ENCODE measurements at places on chromosomes 3 and 15.

DNA sequence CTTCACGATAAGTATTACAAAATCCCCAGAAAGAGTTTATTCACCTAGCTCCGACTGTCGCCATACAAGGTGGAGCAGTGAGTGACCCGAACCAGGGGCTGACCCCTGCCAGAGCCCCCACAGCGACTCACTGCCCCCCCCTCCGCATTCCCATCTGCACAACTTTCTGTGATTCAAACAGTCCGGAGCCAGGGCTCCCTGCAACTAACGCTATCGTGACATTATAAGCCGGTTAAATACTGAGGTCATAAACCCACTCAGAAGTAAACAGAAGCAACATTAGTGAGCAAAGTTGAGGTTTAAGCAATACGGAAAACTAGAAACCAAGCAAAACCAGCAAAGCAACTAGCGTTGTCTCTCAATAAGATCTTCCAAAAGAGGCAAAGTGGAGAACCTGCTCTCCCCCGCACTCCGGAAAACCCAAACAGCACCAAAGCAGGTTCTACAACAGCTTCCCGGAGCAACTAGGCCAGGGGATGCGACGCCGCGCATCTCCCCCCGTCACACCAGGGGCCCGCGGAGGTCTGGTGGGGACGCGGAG is 642 bp downstream of the SCAP start:
- DNase-seq, result no peak

DNA sequence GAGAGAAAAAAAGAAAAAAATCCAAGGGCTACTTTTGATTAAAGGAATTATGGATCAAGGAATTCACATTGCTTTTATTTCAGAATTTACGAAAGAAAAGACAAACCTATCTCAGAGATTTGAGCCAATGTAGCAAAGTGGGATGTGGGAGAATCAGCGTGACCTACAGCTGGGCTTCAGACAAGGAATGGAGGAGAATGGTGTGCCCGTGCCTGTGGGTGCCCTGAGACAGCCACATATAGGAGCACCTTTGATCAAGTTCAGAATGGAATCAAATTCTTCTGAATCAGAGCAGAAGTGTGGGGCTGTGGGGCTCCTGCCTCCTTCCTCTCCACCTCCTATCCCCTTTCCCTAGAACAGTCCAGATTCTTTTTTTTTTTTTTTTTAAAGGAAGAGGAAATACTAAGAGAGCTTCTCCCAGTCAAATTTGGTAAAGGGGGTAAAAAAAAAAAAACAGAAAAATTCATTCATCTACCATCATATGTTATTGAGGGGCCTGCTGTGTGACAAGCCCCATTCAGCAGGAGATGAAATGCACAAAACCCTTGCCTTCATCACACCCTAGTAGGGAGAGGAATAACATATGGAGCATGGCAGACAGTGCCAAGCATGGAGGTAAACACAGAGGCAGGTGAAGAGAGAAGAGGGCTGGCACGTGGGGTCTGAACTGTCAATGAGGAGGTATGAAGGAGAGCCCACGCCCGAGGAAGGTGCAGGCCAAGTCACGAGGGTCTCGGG is 25.0 kb upstream of the MUSTN1 start:
- no peak for DNase-seq

GRCh38 chr15:69060744-69061143 is 46.2 kb downstream of the NOX5 start:
- DNase-seq, result no peak

GRCh38 chr3:108554229-108554628 is 35.0 kb downstream of the CIP2A start:
- DNase-seq, result no peak

GRCh38 chr15:91941871-91942658 is 88.6 kb downstream of the SLCO3A1 start:
- DNase-seq, result no peak

GRCh38 chr15:99976811-99977271 is 243.6 kb upstream of the LYSMD4 start:
- DNase-seq, result no peak

- DNase-seq, result no peak
These were observed 84.2 kb downstream of the NEDD4 start for GRCh38 chr15:55909036-55909811.

GRCh38 chr3:124142389-124142970 is 150.6 kb upstream of the ROPN1 start:
- no peak for DNase-seq

DNA sequence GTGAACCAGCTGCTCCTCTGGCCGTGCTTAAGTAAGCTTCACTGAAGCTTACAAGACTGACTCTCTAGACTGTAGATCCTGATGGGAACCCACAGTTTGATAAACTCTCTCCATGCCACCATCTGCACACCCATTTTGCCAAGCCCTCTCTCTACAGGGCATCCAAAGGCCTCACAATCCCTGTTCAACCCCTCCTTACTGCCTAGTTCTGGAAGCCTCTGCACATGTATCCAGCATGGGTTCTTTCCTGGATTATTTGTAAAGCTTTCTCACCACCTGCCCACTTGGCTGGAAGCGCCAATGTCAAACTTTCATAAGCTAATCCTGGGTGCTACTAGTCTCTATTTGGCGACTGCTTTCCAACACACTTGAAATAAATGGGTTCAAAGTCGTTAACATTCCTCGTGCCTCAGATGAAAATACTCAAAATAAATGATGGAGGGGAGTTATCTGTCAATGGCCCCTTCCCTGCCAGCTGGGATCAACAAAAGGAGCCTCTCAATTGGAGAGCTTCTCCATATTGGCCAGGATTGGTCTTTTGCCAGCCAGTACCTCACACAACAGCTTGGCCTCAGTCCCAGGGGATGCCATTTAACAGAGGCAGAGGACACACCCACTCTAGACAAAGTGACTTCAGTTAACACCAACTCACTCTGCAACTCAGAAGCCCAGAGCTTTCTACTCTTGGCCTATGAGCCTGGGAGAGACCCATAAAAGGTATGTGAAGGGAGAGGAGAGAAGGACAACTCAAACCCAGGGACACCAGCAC is 48.1 kb downstream of the SH3BP5 start:
- DNase-seq, result peak; percentile 76

- peak; percentile 99 for DNase-seq
These were observed at the start of gene EIF5A2 for GRCh38 chr3:170908235-170909116. TSS of gene EIF5A2 (minus strand) at chr3:170908637. CDS start at chr3:170907806, 831 bp downstream.

DNA sequence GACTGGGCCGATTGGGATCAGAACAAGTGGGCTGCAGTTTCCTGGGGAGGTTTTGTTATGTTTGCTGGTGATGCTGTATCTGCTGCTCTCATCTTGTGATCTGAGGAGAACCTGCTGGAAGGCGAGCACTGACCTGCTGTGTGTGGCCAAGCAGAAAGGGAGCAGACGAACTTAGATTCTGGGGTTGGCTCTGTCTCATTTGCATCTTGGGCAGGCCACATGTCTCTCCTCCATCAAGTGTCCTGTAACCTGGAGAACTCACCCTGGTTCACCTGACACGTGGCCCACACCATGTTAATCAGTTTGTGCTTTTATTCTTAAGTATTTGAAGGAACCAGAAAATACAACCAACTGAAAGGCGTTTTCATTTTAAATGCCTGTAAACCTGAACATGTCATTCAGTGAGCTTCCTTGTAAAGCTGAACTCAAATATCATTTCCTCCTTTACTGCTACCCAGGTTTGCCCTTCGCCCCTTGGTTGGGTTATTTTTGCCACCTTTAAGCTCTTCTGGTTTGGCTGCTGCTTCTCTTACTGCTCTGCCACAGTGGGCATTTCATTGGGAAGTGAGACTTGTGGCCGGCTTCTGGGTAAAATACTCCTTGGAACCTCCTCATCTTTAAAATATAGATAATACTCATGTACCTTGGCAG is 33.5 kb upstream of the TRAK1 start:
- DNase-seq, result no peak

DNA sequence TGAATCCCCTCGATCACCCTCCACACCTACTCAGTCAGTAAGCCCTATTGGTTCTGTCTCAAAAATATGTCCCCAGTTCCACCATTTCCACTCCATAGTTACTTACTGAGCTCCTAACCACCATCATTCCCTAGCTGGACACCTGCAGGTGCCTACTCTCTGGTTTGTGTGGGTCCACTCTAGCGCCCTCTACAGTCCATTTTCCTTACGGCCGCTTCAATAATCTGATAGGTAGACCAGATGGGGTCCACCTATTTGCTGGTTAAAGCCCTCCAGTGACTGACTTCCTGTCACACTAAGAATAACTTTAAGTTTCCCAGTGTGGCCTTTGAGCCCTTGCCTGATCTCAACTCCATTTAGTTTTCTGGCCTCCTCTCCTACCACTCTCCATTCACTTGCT is 5.0 kb downstream of the GXYLT2 start:
- DNase-seq, result no peak
